ENCODE measurements at places on chromosomes 3 and 15.

GRCh38 chr3:182636646-182637045 is 156.7 kb upstream of the ATP11B start:
- DNase-seq, result no peak

GRCh38 chr3:61697301-61697700 is 135.9 kb downstream of the PTPRG start:
- no peak for DNase-seq

- no peak for DNase-seq
Measured at GRCh38 chr3:158743664-158744566, 11.7 kb upstream of the RARRES1 start.

GRCh38 chr3:186107215-186108105 is 1.4 kb downstream of the ETV5 start:
- DNase-seq, result peak; percentile 64

DNA sequence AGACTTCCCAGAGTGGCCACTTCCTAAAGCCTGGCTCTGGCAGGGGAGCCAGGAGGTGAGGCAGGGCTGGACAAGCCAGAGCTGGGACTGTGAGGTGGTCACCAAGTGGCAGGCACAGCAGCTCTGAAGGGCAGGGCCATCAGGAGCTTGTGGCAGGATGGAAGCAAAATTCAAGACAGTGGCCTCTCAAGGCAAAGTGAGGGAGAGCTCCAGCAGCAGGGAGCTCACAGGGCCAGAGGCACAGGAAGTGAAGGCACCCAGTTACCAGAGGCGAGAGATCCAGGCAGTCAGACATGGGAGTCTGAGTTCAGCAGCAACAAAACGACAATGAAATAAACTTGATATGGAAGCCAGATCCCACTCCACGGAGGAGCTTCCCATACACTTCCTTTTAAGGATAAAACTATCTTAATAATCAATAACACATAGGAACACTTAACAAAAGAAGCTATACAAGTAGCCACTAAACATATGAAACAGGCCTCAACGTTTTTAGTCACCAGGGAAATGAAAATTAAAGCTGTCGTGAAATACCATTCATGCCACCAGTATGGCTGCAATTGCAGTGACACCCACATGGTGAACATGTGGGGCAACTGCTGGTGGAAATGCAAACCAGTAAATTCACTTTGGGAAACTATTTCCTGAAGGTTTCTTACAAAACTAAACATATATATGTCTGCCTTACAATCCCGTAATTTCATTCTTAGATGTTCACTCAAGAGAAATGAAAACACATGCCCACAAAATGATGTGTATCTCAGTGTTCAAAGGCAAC is 35.4 kb upstream of the TMEM158 start:
- no peak for DNase-seq

- peak; percentile 78 for DNase-seq
Measured at GRCh38 chr3:30607032-30607833, 832 bp downstream of the TGFBR2 start.

DNA sequence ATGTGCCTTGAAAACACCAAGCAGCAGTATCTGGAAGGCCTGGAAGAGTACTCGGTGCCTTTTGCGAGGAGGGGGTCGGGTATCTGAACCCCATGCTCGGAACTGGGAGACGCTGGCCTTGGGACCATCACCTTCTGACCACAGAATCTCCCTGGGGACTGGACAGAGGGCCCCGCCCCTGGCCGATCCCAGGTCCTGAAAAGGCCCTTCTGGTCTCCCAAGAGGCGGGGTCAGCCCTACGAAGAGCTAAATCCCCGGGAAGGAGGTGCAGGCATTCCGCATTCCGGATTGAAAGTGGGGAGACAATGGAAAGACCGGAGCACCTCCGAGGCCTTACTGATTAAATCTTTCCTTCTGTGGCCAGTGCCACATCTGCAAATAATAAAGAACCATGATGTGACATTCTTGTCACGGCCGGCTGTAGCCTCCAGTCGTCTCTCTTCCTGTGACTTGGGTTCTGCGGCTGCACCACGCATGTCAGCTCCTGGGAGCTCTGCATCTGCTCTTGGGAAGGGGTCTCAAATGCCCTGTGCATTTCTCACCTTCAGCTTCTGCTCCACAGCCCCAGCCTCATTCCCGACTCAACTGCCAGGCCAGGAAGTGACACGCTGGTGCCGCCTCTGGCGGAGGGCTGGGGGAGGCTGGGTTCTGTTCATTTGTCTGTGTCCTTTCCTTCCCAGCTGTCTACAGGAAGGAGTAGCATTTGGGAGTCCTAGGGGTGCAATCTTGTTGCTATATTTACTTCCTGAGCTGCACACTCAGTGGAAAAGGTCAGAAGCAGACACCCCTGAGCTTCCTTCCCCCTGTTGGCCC is 173.5 kb downstream of the KLF13 start:
- no peak for DNase-seq

- no peak for DNase-seq
Measured at GRCh38 chr3:124694486-124694885, 35.8 kb upstream of the UMPS start.

DNA sequence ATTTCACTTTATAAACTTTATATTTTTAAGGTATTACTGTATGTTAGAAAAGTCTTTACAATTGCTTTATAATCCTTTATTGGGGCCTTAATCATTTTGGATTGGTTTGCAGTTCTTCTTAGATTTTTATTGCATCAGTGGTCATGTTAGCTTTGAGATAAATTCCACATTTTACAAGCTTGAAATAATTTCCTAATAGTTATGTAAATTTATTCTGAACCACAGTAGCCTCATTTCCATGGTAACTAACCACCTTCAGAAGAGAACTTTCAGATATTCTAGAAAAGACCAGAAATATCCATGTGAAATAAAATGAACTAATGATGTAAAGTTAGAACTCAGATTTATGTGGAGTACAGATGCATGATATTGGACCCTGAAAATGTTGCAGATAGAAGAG is 94.2 kb downstream of the NEO1 start:
- no peak for DNase-seq

Data from activated CD8-positive, alpha-beta T cell treated with anti-CD3 and anti-CD28 coated beads for 36 hours (primary cell).